ENCODE measurements at places on chromosomes 1 and 21.
A peak's percentile ranks its signal among the peaks of the same experiment; 100 is the strongest.

DNA sequence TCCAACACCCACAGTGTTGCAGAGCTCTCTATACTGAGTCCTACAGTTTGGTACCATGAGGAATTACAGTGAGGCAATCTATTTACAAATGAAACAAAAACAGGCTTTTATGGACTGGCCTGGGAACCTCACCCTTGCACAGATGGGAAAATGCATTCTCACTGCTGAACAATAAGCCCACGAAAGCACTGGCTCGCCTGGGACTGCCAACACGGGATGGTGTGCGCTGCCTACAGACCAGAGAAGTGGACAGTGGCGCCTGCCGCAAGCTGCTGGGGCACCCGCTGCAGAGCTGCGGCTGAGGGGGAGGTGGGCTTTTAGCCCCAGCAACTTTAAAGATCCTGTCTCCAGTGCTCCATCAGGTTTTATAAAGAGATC is 28.5 kb upstream of the ABCG1 start:
- no peak for DNase-seq

DNA sequence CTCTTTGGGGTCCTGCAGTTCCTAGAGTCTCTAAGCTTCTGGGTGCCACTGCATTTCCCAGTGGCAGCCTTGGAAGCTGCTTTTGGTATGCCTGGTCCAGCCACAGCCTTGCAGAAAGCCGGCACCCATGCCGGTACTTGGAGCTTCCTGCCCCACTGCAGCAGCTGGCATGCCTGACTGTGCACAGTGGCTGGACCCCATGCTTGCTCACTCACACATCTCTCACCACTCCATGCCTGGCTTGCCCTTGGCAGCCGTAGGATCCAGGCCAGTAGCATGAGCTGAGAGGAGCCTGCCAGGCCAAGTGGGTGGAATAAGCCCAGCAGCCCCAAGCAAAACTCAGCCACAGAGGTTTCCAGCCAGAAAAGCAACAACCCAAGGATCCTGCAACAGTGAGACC is 20.3 kb upstream of the FNBP1L start:
- DNase-seq = no peak

- no peak for DNase-seq
Observed at GRCh38 chr1:14983277-14983676, 170.3 kb upstream of the TMEM51 start.

- DNase-seq = peak; percentile 28
Observed at GRCh38 chr1:210291081-210291764, 37.5 kb upstream of the HHAT start.

DNA sequence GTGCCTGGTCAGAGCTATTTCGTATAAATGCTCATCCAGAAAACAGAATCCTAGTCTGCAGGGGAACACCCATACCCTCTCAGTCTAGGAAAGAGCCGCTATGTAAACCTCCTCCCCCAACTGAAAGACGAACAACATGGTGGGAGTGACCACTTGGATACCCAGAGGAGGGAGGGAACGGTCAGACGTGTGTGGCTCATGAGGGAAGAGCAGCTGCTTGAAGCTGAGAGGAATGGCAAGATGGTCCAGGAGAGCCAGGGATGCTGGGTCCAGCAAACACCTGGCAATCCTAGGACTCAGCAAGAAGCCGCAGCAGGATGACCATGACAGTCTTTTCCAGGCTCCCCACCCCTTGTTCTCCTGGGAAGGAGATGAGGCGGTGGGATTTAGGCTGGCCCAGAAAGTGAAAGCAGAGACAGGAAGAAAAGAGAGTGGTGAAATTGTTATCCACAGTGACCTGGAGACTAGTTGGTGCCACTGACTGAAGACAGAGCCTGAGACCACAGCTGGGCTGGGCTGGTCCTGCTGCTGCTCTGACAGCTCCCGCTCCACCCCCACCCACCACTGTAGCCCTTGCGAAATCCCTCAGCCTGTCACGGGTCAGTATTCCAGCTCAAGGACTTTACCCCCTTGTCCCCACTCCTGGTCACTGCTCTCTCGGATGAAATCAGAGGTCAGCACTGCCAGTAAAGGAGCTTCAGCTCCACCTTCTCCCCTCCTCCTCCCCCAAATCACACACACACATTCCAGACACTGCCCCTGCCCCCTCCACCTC is 3.6 kb downstream of the CERS2 start:
- peak; percentile 84 for DNase-seq

DNA sequence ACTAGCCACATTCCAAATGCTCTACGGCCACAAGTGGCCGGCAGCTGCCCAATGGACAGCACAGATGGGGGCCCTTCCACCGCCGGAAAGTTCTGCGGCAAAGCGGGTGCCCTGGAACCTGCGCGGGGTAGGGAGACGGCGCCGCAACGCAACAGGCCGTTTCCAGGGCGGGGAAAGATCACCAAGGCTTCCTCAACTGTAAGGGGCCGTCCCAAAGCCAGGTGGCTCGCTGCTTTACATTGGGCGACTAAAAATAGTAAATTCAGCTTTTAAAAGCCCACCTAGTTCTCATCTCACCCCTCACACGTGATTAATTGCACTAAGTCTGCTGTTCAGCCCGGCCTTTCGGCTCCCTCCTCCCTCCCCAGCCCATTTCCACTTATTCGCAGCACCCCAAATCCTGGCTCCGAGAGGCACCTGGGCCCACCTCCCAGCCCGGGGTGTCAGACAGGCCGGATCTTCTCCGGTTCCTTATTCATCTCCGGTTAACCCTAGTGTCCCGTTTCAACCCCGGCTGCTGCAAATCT is 643 bp downstream of the CFAP298 start:
- peak; percentile 68 for DNase-seq

GRCh38 chr1:40162753-40163441 is 1.7 kb downstream of the RLF start:
- DNase-seq = peak; percentile 39

DNA sequence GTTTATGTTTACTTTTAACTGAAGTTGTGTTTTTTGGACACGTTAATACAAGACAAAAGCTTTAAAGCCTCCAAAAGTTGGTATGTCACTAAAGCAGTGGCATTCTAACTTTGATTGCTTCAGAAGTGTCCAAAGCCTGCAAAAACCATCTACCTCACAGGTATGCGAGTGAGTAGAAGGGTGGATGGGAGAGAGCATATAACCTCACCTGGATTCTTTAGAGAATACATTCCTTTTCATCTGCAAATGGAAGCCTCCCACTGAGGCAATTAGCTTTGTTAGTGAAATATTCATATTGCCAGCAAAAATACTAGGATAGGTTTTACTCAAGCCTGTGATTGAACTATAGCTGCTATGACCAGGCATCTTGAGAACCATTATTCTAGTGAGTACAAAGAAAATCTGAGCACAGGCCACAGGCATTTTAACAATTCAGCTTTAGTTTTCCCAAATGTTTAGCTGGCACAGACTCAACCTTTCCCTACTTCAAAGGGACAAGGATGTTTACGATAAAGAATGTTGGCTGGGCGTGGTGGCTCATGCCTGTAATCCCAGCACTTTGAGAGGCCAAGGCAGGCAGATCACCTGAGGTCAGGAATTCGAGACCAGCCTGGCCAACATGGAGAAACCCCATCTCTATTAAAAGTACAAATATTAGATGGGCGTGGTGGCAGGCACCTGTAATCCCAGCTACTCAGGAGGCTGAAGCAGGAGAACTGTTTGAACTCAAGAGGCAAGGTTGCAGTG is 39.7 kb downstream of the MAP3K21 start:
- peak; percentile 29 for DNase-seq

GRCh38 chr1:7705048-7705907 is 65.8 kb upstream of the VAMP3 start:
- DNase-seq = no peak

DNA sequence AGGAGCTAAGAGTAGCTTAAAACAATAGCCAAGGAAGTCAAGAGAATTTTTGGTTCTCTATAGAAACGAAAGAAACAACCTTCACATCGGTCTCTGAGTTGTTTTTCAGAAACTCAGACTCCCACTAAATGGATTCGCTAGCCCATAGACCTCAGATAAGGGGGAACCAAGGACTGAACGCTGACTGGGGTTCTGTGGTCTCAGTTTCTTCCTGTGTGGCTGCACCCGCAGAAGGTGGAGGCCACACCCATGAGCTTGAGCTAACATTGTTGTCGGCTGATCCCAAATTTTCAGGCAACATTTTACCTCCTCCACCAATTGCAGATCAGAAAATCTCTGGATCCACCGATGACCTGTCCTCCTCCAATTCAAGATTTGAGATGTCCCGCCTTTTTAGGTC is 456.1 kb downstream of the AJAP1 start:
- no peak for DNase-seq

GRCh38 chr1:186207391-186208085 is 167.5 kb downstream of the TPR start:
- DNase-seq = no peak

DNA sequence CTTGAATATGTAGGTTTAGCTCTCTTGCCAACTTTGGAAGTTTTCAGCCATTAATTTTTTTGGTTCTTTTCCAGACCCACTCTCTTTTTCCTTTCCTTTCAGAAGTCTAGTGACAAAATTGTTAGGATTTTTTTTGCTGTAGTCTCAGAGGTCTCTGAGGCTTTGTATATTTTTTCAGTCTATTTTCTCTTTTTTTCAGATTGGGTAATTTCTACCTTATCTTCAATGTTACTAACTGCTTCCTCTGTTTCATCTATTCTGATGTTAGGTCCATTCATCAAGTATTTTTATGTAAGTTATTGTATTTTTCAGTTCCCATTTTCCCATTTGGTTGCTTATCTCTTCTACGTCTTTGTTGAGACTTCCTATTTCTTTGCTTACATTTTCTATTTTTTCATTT is 15.7 kb downstream of the RGS2 start:
- no peak for DNase-seq

DNA sequence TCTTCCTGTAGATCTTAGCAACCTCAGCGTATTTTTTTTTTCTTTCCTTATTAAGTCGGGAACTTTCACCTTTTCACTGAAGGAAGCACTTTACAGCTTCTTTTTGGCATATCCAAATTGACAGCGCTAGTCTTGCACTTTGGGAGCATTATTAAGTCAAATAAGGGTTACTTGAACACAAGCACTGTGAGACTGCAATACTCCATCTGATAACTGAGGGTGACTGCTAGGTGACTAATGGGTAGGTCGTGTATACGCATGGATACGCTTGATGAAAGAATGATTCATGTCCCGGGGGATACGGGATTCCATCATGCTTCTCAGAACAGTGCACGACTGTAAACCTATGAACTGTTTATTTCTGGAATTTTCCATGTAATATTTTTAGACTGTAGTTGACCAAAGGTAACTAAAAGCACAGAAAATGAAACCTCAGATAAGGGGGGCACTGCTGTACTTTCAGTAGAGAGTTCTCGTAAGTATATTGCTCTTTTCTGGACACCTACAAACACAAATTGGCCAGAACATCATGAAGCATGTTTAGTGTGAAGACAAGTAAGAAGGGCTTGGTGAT is 364.7 kb downstream of the SMYD3 start:
- peak; percentile 89 for DNase-seq

DNA sequence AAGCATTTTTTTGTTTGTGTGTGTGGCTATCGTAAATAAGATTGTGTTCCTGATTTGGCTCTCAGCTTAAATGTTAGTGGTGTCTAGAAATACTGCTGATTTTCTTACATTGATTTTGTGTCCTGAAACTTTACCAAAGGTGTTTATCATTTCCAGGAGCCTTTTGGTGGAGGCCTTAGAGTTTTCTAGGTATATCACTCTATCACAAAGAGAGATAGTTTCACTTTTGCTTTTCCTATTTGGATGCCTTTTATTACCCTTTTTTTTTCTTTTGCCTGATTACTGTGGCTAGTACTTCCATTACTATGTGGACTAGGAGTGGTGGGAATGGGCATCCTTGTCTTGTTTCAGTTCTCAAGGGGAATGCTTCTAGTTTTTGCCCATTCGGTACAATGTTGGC is 109.6 kb downstream of the S1PR1 start:
- no peak for DNase-seq

- DNase-seq = peak; percentile 42
Observed at GRCh38 chr1:33984906-33985565, 121.2 kb downstream of the HMGB4 start.

DNA sequence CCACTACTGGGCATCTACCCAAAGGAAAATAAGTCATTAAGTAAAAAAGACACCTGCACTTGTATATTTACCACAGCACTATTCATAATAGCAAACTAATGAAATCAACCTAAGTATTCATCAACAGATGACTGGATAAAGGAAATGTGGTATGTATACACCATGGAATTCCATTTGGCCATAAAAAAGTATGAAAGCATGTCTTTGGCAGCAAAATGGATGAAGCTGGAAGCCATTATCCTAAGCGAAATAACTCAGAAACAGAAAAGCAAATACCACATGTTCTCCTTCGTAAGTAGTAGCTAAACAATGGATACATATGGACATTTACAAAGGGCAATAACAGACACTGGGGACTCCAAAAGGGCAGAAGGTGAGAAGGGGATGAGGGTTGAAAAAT is 485.7 kb upstream of the BRINP3 start:
- no peak for DNase-seq

GRCh38 chr21:43832648-43833047 is 32.4 kb upstream of the AGPAT3 start:
- DNase-seq = no peak

DNA sequence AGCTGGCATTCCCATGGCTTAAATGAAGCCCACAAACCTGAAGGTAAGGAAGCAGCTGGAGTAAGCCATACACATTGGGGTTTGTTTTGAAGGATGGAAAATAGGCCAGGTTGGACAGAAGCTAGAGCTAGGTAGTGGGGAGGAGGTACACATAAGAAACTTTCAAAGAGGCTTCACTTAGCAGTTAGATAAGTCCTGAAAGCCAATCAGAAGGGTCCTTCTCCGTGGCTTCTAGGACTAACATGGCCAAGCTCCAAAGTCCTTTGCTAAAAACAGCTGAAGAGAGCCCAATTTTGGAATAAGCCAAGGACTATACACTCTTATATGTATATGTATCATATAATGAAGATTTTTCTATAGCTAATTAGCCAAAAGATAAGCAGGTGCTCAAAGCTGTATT is 1.8 kb downstream of the EYA3 start:
- no peak for DNase-seq

- DNase-seq = no peak
Observed at GRCh38 chr21:27590271-27590670, 623.4 kb upstream of the ADAMTS5 start.

DNA sequence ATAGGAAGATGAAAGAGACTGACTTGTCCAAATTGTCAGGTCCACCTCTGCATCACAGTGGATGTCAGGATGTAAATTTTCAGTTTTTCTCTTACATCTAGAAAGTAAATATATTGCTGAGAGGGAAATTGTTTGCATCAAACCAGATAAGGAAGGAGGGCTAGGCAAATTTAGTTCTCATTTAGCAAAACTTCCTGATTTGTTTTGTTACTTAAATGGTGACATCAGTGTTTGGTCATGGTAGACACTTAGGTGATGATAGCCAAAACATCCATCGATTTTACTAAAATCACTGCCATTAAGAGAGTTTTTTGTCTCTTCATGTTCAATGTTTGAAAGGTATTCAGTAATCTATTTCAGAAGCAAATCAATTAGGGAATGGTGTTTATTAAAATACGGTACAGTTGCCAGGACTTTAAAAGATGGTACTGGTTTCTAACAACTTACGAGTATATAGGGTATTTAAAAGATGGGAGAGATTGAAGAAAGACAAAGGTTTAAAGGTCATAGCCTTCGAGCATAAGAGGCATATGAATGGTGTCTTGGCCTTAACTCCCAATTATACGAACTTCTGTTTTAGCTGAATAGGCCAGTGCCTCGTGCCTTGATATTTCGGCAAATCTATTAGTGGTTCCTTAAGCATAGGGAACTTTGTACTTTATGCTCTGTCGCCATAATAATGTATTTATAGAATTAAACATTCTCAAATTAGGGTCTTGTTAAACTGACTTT is 3.0 kb downstream of the IER5 start:
- no peak for DNase-seq
